Spinal cord (tissue), 10 donors: ENCODE measurements at places on chromosomes 2 and 18.

DNA sequence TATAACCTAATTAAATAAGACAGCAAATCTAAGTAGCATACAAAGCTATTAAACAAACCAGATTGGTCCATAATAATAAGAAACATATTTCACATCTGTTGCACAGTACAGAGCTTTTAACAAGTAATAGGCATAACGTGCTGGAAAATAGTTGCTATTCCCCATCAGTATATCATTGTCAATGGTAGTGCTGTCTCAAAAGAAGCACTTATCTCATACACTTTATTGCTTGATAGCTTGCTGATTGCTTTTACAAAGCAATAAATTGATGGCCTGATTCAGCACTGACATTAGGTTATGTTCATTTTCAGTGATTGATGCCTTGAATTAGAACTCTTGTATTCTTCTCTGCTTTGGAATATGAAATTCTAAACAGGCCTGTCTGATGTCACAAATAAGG, 641.7 kb downstream of the CBLN2 start:
- DNase-seq, result peak; percentile 4

DNA sequence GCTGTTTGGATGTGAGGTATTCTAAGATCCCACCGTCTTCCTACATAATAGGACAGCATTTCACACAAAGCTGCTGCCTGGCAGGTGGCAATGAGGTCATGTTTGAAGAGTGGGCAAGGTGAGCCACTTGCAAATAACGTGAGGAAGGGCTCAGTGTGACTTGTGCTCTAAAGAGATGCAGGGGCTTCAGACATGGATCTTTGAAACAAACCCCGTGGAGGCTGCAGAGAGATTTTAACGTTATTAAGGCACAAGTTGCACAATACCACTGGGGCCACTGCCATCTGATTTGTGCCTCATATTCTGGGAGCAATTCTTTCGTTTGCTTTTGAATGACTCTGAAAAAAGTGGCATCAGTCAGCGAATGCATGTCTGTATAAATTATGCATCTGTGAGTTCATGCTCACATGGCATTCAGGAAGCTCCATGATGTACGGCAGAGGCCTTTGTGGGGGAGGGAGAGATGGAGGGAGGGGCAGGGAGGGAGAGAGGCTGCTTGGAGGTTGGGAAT, 362.0 kb downstream of the SOX11 start:
- DNase-seq, result peak; percentile 67

DNA sequence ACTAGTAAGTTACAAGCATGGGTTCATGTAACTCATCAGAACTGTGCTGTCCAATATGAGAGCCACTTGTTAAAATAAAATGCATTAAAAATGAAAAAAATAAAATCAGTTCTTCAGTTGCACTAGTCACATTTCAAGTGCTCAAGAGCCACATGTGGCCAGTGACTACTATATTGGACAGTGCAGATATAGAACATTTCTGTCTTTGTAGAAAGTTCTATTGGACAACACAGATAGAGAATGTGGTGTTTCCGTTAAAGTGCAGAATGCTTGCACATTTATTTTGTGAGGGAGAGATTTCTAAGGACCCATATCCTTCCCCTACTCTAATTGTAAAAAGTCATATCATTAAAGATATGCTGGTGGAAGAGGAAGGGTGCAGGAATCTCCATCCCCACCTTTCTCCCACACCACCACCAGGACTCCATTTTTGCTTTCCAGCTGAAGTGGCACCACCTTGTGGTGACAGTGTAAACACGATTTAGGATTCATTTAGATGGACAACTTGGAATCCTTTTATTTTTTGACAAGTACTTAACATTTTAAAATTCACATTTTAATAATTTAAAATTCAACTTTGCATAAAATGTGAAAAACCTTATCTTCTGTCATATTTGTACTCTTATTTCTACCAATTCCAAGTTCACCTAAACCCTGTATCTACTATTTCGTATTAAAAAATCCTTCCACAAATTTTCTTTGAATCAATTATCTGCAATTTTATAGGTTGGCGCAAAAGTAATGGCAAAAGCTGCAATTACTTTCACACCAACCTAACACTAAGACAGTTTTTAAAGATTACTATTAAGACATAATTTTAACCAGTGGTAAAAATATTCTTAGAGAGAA, 9.4 kb upstream of the CD302 start:
- peak; percentile 49 for DNase-seq

DNA sequence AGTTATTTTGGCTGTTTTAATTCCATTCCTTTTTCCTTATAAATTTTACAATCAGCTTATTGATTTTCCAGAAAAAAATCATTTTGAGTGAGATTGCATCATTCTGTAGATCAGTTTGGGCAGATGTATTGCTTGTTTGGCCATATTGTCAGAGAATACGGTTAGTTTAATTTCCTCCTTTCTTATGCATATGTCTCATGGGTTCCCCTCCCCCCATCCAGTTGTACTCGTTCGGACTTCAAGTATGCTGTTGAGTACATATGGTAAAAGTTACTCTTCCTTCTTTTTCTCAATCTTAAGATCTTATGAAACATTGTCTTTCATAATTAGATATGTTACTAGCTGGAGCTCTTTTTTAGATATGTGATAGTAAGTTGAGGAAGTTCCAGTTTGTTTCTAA, 131.2 kb upstream of the TTC27 start:
- DNase-seq, result no peak

GRCh38 chr2:48854681-48855080, 99.2 kb upstream of the LHCGR start:
- no peak for DNase-seq

DNA sequence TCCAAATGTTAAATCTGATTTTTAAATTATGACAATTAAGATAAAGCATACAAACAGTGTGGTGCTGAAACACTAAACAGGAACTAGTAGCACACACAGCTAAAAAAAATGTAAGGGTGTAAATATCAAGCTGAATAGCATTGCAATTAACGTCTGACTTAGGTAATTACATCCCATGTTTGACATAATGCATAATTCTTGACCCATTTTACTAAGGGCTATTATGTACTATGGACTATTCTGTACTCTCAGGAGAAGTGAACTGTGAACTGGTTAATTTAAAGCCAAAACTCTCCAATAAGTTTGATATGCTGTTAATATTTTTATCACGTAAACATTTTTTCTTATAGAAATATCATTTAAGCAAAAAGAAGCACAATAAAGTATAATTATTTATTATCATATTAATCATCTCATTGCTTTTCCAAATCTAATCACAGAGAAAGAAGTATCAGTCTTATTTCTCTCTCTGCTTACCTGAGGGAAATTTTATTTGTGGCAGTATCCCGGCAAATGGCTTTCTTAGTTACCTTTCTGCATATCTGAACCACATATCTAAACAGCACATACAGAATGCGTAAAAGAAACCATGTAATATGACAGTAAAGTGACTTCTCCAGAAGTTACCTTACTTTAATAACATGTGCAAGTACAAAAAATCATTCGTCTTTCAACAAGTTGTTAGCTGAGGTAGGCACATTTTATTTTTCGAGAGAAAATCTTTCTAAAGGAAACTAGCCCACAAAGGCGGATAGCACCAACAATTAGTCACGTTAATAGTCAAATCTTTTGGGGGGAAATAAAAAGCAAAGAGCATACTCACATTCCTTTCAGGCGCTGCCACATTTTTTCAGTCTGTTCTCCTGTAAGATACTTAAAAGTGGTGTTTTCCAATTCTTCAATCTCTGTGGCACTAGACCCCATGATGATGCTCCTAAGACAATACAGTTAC, 94.9 kb upstream of the PDE1A start:
- DNase-seq, result peak; percentile 7

GRCh38 chr2:23593752-23594459, 208.9 kb downstream of the KLHL29 start:
- DNase-seq, result no peak

DNA sequence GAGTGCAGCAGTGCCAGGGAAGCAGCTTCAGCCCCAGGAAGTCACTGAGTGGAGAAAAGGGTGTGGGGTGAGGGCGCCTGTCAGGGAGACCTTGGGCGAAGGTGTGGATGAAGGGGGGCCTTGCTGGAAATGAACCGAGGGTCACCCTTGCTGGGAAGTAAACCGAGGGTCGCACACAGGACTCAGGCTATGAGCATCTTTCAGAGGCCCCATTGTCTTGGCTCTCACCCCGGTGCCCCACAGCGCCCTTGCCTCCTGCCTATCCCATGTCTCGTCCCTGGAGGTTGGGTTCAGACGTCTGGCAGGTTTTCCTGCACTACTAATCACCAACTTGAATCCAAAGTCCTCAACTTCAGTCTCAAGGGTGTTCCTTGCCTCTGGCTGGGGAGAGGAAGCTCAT, 122.8 kb upstream of the PXDN start:
- DNase-seq, result no peak

- DNase-seq, result no peak
These were observed 113.9 kb downstream of the MAP4K4 start for GRCh38 chr2:101811226-101812015.

DNA sequence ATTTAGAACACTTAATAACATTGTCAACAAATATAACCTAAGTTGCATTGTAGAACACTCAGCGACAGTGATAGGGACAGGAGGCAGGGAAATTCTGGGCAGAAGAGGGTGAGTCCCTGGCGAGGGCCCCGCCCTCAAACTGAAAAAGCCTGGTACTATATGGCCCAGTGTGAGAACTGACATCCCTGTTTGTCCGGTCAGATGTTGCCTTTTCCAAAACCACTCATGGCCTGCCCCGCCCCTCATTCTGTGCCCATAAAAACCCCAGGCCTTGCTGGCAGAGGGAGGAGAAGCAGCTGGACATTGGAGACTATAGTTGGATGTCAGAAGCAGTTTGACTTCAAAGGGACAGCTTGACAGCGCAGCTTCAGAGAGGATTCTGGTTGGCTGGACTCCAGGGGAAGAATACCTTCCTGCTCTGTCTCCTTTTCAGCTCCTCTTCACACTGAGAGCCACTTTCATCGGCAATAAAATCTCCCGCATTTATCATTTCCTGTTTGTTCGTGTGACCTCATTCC, 47.0 kb downstream of the FAM117B start:
- no peak for DNase-seq
